ACHN (cell line): ENCODE measurements at places on chromosomes 6 and 20.

- peak; percentile 87 for DNase-seq
Observed at GRCh38 chr6:151060096-151060765, 179.5 kb upstream of the AKAP12 start.

DNA sequence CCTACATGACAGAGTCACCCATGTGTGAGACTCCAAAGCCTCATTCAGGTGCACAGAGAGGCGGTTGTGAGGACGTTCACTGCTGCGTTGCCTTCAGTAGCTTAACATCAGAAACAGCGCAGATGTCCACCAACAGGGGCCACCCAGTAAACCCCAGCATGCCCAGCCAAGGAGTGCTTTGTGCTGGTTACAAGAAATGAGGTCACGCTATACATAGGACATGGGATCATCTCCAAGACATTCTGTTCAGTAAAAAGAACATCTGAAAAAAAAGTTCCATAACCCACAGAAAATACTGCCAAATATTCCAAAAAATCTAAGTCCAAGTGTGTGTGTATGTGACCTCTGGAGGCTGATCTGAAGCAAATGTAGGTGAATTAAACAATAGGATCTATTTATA, 16.0 kb downstream of the SLC52A3 start:
- no peak for DNase-seq

GRCh38 chr6:15491255-15491985, 171.4 kb downstream of the DTNBP1 start:
- DNase-seq, result peak; percentile 40

GRCh38 chr20:51350941-51351631, 191.4 kb downstream of the NFATC2 start:
- no peak for DNase-seq

GRCh38 chr6:114844359-114844758, 501.5 kb upstream of the HS3ST5 start:
- no peak for DNase-seq

GRCh38 chr6:148885925-148886845, 139.4 kb downstream of the UST start:
- DNase-seq, result no peak
